ENCODE measurements at places on chromosomes 7 and 10.
A peak's percentile ranks its signal among the peaks of the same experiment; 100 is the strongest.

DNA sequence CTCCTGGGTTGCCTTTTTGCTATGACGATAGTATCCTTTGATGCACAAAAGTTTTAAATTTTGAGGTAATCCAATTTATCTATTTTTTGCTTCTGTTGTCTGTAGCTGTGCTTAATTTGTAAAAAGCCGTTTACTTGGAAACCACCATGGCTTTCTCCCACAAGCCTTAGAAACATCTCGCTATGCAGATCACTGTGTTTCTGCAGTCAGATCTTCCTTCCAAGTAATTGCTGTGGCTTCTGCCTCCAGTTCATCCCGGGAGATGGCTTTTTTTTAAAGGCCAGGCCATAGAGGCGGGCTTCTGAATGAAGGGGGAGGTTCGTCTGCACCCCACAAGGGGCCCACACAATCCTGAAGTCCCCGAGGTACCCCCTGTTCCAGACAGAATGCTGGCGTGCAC lies 48.3 kb upstream of the OCM2 start:
- no peak for DNase-seq

- DNase-seq = no peak
Measured at GRCh38 chr10:117569610-117570390, 27.3 kb downstream of the EMX2 start.

GRCh38 chr10:52598936-52599335 lies 173.6 kb downstream of the MBL2 start:
- no peak for DNase-seq

GRCh38 chr10:132827423-132827789 lies 41.5 kb upstream of the NKX6-2 start:
- no peak for DNase-seq

DNA sequence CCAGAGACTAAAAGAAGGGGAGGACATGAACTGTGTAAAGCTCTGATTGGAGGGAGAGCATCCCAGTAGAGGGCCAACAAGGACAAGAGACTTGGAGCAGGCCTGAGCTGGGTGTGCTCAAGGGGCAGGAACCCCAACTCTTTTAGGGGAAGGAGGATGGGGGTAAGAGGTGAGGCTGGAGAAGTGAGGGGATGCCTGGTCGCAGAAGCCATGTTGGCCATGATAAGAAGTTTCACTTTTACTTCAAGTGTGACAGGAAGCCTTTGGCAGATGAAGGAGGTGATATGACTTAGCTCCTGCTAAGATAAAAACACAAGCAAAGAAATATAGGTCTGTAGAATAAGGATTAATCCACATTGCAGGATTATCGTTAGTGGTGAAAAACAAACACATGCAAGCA lies 208.3 kb downstream of the JAZF1 start:
- no peak for DNase-seq

GRCh38 chr7:140641524-140642195 lies 1.0 kb upstream of the DENND2A start:
- no peak for DNase-seq

- no peak for DNase-seq
Measured at GRCh38 chr10:117071286-117072050, 66.5 kb upstream of the SHTN1 start.

DNA sequence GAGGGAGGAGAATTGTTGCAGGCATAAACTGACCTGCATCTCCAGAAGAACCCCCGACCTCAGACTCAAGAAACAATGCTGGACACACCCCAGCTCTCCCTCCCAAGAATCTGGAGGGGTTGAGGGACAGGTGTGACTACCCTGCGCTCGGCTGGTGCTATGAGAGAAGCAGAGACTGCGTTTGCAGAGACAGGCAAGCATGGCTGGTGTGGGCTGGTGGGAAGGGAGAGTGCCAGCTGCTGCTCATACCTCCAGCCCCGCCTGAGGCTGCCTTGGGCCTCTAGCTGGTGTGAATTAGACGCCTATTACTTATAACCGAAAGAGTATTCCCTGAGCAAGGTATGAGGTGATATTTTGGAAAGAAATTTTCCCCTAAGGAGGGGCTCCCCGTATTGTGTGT lies 48.3 kb upstream of the DDC start:
- no peak for DNase-seq

GRCh38 chr7:31442626-31443025 lies 71.3 kb upstream of the ITPRID1 start:
- no peak for DNase-seq

DNA sequence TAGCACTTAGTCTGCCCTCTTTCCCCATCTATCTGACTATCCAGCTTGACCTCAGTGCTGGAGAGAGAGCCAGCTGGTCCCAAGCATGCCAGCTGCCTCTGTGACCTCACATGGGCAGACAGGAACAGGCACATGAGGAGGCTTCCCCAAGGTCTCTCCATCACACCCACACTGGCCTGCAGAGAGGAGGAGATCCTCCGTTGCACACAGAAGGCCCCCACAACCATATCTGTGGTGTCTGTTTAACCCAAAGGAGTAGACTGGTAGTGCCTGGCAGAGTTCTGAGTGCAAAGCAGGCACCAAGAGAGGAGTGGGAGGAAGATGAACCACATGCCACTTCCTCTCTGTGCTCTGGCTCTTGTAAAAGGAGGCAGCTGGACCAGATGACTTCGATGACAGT lies 4.8 kb upstream of the ANK3 start:
- peak; percentile 13 for DNase-seq

All from NCI-H2171 treated with DMSO at 0.1 percent for 48 hours (cell line).